ENCODE measurements at places on chromosomes 11 and 22.

- no peak for DNase-seq
Measured at GRCh38 chr11:13884158-13884799, 78.2 kb upstream of the SPON1 start.

DNA sequence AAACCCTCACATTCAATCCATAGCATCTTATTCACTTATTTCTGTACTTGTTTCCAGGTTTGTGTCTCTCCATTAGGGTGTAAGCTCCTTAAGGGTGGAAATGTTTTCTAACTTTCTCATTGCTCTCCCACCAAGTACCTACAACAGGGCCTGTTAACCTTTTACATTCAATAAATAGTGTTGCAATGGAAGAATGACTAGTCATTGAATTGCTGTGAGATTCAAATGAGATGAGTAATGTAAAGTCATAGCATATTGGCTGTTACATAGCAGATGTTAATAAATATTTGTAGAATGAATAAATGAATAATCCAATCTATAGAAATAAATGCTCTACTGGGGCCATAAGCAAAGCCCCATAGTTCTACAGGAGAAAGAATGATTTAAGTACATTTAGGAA is 75.4 kb upstream of the DDI1 start:
- DNase-seq = no peak

GRCh38 chr22:27073601-27074425 is 416.4 kb downstream of the MIAT start:
- DNase-seq = peak; percentile 17

DNA sequence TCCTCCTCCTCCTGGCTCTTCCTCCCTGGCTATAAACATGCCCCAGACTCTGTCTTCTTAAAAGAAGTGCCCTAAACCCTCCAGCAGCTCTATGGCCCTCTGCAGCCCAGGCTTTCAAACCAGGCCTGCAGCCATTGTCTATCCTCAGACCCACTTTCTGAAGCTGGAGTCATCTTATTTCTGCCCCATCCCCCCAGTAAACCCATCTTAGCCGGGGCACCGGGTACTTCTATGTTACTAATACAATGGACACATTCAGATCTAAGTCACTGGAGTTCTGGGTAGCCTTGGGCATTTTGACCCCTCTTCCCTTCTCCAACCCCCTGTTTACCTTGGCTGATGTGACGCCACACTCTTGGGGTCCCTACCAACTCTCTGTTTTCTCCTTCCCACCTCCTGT is 29.7 kb upstream of the CACNG2 start:
- no peak for DNase-seq

GRCh38 chr22:50535113-50535512 is 5.3 kb upstream of the TYMP start:
- no peak for DNase-seq

DNA sequence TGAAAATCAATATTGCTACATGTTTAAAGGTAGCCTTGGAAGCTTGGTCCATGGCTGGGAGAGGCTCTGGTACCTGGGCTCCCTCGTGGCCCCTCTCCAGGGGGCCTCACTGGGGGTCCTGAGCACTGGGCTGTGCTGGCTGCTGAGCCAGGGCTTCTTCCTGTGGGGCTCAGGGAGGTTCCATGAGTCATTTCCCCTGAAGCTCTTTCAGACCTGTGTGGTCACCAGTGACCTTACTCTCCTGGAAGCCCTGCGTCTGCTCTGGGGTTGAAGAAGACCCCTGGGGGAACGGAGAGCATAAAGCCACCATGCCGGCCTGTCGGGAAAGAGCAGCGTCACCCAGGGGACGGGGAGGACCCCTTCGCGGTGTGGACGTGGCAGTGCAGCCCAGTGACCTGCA is 389.0 kb downstream of the TBC1D22A start:
- no peak for DNase-seq

- DNase-seq = no peak
Measured at GRCh38 chr11:22567759-22568158, 57.9 kb downstream of the FANCF start.
